GM18507 (cell line): ENCODE measurements at places on chromosomes 3 and 15.
A peak's percentile ranks its signal among the peaks of the same experiment; 100 is the strongest.

- no peak for DNase-seq
Measured at GRCh38 chr15:39238443-39238842, 342.4 kb upstream of the THBS1 start.

- DNase-seq = no peak
Measured at GRCh38 chr15:92040350-92040749, 186.8 kb downstream of the SLCO3A1 start.

GRCh38 chr15:33068007-33068481 is 126.5 kb downstream of the FMN1 start:
- DNase-seq = no peak

DNA sequence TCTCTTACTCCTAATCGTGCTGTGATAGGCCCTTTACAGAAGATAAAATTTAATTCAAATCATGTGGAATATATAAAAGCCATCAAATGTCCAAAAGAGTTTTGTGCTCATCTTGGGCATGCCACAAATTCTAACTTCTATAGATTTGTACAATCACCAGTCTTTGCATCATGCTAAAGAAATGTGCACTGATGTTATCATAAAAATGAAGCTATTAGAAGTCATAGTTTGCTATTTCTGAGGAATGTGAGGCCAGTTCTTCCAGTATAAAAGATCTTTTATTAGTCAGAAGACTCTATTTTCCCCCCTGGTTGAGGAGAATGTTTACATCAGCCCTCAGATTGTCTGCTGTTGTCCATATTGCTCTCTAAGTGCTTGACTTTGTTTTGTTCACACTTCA is 2.1 kb upstream of the ANXA2 start:
- no peak for DNase-seq

- DNase-seq = peak; percentile 60
Measured at GRCh38 chr3:123328851-123329635, 119.8 kb downstream of the ADCY5 start.

DNA sequence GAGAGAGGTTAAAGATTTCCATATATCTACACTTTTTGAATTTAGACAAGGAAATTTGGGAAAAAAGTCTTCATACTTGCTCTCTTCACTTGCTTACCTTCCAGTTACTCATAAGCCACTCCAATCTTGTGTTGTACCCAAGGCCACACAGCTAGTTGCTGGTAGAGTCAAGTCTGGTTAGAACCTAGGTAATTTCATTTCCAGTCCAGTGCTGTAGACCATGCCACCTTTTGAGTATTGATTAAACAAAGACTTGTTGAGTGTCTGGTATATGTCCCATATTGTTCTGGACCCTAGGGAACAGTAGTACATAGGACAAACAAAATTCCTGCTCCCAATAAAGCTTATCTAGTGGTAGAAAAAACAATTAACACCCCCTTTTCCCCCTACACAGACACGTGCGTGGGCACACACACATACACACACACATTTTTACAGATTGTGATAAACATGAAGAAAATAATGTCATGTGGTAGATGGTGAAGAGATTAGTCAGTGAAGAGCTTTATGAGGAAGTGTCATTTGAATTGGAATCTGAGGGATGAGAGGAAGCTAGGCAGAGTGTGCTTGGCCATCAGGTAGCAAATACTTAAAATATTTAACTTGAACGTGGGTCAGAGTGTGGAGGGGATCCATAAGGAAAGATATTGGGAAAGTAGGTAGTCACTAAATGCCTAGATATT is 2.1 kb downstream of the CMC1 start:
- DNase-seq = no peak

- DNase-seq = no peak
Measured at GRCh38 chr3:145471976-145472375, 689.0 kb downstream of the PLOD2 start.

DNA sequence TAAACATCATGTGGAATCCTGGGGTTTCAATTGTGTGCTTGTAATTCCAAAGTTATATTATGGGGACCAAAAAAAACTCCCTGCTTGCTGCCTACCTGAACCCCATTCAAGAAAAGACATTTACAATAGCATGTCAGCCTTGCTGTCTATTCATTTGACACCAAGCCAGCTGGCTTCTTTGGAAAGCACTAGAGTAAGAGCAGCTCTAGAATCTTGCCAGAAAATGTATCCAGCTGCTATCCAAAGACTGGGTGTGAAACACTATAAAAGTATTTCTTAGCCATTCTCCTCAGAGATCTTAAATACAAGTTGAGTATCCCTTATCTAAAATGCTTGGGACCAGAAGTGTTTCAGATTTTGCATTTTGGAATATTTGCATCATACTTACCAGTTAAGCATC is 87.4 kb downstream of the RAD18 start:
- no peak for DNase-seq

DNA sequence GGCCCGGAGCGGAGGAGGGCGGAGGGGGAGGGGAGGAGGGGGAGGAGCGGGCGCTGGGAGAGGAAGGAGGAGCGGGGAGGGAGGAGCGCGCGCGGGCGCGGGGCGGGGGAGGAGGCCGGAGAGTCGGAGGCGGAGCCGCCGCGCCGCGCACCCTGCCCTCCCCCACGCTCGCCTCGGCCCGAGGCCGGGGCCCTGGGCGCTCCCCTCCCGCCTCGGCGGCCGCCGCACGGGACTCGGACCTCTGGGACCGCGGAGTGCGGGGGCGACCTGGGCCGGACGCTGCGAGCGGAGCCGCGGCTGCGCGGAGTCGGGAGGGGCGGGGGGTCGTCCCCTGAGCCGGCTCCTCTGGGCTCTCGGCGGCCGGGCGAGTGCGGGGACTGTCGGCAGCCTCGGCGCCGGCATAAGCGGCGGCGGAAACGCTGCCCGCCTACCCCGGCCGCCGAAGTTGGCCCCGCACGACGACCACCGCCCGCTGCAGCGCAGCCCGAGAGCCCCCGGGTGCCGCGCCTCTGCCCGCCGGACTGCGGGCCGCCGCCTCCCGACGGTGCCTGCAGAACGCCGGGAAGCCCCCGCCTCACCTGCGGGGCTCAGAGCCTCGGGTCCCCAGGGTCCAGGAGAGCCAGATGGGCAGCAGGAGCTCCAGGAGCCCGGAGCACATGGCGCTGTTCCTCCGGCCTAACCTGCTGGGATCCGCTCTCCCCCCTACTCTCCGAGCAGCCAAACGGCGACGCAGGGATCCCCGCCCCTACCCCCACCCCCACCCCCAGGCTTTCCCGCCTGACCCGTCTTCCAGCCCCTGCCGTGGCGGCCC is 406 bp upstream of the GABRB3 start:
- DNase-seq = no peak

DNA sequence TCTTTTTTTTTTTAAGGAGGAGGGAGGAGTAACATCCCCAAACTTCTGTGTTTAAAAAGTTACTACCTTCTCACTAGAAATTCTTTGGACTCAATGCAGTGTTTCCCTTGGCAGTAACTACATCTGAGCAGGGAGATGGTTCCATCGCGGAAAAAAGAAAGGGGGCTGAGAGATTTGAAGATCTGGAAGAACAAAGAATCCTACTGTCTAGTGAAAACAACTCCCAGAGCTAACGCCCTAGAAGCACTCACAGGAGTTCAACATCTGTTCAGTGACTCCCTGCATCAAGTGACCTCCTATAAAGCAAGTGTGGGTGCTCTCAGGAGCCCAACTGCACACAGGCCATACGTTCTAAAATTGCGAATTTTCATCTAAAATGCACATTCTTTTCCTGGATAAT is 66.8 kb upstream of the PXYLP1 start:
- no peak for DNase-seq

DNA sequence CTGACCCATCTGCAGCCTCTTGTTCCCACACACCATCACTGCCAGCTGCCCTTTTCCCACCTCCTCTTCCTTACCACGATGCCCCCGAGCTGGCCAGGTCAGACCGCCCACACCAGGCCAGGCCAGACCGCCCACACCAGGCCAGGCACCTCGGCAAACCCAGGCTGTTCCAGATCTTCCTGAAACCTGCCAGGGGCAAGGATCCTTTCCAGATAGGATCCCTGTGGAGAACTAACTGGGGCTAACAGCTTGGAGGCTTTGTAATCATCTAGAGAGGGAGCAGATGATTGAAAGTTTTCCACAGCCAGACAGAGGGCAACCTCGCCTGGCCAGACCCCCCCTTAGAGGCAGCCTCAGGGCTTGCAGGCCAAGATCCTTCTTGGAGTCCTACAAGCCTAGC is 287.3 kb upstream of the TLE3 start:
- DNase-seq = no peak

GRCh38 chr3:42371776-42372175 is 38.6 kb downstream of the LYZL4 start:
- no peak for DNase-seq

GRCh38 chr3:46127503-46127902 is 80.6 kb downstream of the CCR1 start:
- DNase-seq = no peak

- no peak for DNase-seq
Measured at GRCh38 chr15:27681038-27681437, 418.1 kb downstream of the OCA2 start.

- DNase-seq = no peak
Measured at GRCh38 chr3:143573610-143574303, 274.5 kb downstream of the SLC9A9 start.

DNA sequence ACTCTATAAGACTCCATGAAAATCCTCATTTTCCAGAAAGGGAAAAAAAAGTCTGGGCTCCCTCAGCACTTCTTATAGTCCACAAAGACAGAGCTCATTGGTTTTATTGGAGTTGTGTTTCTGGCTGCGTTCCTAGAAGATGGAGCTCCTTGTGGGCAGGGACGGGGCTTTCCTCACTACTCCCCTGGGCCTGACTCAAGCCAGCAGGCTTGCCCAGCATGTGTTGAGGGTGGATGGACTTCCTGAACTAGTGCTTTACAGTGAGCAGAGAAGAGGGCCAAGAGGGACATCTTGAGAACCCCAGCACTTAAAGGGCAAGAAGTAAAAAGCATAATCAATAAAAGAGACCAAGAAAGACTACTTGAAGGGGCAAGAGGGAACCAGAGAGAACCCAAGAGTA is 43.2 kb upstream of the EPHB1 start:
- no peak for DNase-seq

GRCh38 chr3:21168471-21168870 is 582.5 kb downstream of the ZNF385D start:
- DNase-seq = no peak

DNA sequence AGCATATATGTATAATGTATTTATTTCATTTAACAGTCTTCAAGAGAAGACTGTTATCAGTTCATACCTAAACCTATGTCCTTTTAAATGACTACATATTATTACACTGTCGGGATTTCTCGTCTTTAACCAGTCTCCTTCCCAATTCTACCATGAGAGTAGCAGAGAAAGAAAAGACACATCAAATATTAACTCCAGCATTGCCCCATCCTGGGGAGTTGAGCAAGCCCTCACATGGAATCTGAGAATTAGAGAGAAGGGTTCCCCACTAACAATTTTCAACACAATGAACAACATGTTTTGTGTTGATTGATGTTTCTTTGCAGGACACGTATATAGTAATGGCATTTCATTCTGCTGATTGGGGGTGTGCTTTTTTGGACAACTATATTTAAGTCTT is 257.4 kb downstream of the ADAMTSL3 start:
- DNase-seq = no peak

DNA sequence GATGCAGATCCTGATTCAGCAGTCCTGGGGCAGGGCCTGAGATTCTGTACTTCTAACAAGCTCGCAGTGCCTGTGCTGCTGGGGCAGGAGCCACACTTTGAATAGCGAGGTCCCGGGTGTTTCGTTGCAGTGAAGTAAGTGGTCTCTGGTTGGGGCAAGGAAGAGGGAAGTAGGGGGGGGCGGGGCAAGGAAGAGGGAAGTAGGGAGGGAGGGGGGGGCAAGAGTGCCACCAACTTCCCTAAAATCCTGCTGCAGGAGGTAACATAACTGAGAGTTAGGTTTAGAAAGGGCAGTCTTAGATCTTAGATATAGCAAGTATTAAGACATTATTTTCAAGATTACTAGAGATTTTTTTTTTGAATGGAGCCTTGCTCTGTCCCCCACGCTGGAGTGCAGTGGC is 35.5 kb downstream of the CRTAP start:
- DNase-seq = no peak

- no peak for DNase-seq
Measured at GRCh38 chr15:85708402-85708941, 86.3 kb downstream of the KLHL25 start.

DNA sequence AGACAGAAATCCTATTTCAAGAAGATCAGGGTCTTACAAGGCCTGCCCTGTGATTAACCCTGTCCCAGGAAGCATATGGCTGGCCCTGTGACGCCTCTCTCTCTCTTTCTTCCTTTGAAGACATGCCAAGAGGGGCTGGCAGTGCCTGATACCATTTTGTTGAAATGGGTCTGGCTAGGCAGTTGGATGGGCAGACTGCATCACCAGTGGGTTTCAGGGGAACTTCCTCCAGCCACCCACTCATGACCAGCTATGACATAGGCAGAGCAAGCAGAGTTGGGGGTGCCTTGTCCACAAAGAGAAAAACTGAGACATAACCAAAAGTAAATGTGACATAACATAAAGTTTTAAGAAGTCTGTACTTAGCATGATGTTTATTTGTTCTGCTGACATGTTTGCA is 31.4 kb upstream of the MANF start:
- no peak for DNase-seq

- DNase-seq = no peak
Measured at GRCh38 chr15:45184562-45185041, 3.2 kb downstream of the SHF start.

GRCh38 chr3:152056481-152056880 is 183.0 kb downstream of the SUCNR1 start:
- no peak for DNase-seq

DNA sequence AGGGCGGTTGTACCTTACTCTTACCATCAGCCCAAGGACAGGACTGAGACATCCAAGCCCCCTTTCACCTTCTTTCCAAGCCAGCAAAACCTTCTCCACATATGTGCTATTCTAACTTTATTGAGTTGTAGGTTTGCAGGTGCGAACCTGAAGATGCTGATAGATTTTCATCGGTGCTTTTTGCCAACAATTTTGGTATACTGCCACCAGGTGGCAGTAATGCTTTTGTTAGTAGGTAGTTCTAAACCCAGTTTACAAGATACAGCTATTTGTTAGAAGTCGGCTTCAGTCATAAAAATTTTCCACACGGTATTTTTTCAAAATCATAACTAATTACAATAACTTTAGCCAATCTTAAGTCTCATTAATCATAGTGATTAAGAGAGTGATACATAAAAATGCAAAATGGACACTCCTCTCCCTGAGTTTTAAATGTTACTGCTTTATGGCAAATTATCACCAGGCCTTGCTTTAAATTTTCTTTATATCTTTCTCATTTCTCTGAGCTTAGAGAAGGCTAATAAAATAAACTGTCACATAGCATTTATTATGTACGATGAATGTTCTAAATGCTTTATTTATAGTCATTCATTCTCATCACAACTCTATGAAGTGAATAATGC is 636 bp downstream of the TBC1D21 start:
- DNase-seq = no peak

DNA sequence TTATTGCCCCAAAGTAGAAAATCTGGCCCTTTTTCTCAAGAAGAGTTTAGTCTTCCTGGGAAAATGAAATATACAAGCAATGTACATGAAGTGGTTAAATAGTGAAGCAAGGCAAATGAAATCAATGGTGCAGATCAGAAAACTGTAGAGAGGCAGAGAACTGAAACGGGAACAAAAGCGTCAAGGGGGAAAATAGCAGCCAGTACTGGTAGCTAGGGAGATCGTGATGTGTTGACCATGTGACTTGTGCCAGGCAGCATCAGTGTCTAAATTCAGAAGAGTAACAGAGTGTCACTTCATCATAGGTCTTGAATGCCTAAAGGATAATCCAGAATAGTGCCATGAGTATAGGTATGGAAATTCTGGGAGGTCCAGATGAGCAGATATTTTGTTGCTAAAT is 163.1 kb downstream of the CHL1 start:
- DNase-seq = no peak

- no peak for DNase-seq
Measured at GRCh38 chr3:42709621-42710020, 7.0 kb upstream of the HHATL start.
